ENCODE measurements at places on chromosomes 2 and 18. TPM values are rescaled to one million over a fixed set of nuclear protein-coding genes. Genes with fewer than 3 reads are reported as not detected.

PCARE gene
- total RNA-seq = 0.15 TPM

TEKT4 gene
- total RNA-seq = 6.0 TPM

ZNF521 gene
- 4.7 TPM for total RNA-seq

C2orf78 gene
- total RNA-seq = not detected

All from upper lobe of left lung (tissue), 6 donors.